ENCODE measurements at places on chromosomes 5 and 9.

DNA sequence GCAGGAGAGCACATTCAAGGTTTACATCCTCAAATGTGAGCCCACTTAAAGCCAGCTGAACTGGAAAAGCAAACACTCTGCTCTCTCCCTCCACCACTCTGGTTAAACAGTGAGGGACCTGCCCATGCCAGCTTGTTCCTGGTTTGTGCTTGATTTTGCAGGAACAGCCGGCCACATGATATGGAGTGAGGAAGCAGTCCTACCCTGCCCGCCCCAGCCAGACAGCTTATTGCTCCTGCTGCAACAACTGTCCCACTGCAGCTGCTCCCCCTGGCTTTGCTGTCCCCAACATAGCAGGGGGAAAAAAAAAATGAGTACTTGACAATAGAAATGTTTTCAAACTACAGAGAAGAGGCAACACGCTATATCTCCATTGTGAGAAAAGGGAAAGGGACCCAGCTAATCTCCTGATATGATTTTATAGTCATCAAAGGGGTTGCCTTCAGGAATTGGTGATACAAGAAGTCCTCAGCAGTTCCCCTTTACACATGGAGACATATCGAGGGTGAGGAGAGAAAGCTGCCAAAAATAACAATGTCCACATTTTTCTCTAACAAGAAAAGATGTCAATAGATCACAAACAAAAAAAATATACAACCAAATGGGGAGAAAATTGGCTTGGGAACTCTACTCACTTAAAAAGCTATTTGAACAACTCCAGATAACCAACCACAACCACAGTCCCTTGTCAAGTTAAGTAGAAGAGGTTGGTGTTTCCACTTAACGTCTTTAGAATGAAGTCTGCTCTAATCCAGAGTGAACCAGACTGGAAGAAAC lies 4.6 kb downstream of the MYO10 start:
- peak; percentile 80 for DNase-seq

- no peak for DNase-seq
Measured at GRCh38 chr5:69148981-69149675, 17.8 kb upstream of the CCNB1 start.

- DNase-seq: no peak
Measured at GRCh38 chr9:12463641-12464040, 229.5 kb upstream of the TYRP1 start.

DNA sequence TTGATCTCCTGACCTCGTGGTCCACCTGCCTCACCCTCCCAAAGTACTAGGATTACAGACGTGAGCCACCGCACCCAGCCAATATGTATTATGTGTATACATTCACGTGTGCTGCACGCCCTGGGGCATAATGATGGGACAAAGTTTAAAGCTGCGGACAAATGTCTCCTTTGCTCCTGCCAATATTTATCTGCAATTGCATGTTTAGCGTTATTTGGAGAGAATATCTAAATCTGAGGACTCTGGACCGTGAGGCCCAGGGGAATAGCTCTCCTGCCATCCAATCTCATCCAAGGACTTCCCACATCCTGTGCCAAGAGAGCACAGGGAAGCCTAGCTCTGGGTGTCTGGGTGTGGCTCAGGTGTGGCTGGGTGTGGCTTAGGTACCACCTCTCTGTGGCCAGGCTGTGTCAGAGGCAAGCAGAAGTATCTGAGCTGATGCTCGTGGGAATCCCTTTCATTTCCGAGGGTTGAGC lies 6.9 kb upstream of the BOD1 start:
- no peak for DNase-seq

GRCh38 chr9:83066771-83067170 lies 3.8 kb upstream of the RASEF start:
- DNase-seq: no peak

GRCh38 chr9:111870774-111871498 lies 25.7 kb upstream of the UGCG start:
- no peak for DNase-seq

- DNase-seq: no peak
Measured at GRCh38 chr5:34467436-34467835, 188.7 kb upstream of the RAI14 start.

GRCh38 chr5:60977956-60978737 lies 33.1 kb downstream of the NDUFAF2 start:
- no peak for DNase-seq

GRCh38 chr9:132094314-132094791 lies 14.7 kb upstream of the MED27 start:
- no peak for DNase-seq

DNA sequence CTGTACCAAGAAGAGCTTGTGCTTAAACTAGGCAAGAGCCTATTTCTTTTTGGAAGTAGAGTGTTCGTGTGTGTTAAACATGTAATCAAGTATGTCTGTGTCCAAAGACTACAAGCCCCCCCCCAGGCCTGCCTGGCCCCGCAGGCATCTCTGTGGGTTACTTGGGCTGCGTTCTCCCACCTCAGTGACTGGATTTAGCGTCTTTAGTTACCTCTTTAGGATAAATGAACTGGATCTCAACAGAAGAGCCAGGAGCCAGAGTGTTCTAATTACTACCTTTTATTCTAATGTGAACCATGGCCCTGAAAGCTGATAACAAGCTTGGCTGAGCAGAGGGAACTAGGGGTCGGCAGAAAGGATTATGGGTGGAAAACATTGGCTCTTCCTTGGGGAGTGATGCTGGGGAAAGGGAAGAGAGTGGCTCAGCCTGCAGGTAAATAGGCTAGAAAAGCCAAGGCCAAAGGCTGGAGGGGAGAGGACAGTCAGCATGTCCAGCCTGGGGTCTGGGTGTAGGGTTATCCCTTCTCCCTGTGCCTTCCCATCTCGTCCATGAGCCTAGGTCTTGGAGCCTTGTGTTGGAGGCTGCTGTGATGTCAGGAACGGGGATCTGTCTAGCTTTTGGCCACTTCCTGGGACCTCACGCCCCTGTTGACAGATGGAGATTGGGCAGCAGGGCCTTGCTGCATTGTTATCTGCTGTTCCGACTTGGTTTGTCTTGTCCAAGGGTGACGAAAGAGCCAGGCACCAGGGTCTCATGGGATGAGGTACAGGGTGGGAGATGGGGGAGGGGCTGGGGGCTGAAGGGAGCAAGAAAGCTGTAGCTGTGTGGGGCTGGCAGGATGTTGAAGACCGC lies 11.1 kb downstream of the CD74 start:
- no peak for DNase-seq
